CMK (cell line): ENCODE measurements at places on chromosomes 16 and 17.
A peak's percentile ranks its signal among the peaks of the same experiment; 100 is the strongest.

GRCh38 chr17:6603744-6604325, 36.7 kb downstream of the KIAA0753 start:
- no peak for DNase-seq

- no peak for DNase-seq
Observed at GRCh38 chr16:56371660-56371937, 53.7 kb downstream of the AMFR start.

GRCh38 chr16:71412270-71413160, 29.3 kb downstream of the TLE7 start:
- DNase-seq = no peak

DNA sequence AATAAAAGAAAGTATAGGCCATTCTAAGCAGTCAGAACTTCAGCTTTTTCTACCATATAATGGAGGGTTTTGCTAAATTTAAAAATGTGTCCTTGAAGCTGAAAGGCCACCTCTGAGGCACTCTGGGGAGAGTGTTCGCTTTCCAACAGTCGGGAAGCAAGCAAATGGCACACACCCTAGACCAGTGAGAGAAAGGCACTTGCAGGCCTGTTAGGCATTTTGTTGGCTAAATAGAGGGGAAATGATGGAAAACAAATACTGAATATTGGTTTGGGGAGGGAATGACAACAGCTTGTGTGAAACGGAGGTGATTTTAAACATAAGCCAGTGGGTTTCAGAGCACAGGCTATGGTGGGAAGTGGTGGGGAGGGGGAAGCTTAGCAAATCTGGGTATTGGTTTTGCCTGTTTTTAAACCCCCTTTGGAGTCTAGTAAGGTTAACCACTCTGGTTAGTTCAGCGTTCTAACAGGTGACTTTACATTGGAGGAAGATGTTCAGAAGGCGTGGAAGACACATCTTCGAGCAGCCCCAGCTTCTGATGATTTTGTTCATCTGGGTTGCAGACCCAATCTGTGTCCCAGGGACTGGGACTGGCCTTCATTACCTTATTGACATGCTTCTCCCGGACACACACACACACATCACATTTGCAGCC, 90.5 kb downstream of the PRKCA start:
- DNase-seq = no peak

- no peak for DNase-seq
Observed at GRCh38 chr17:51741458-51741857, 417.1 kb downstream of the CA10 start.

GRCh38 chr16:73713251-73713650, 583.4 kb upstream of the PSMD7 start:
- no peak for DNase-seq

DNA sequence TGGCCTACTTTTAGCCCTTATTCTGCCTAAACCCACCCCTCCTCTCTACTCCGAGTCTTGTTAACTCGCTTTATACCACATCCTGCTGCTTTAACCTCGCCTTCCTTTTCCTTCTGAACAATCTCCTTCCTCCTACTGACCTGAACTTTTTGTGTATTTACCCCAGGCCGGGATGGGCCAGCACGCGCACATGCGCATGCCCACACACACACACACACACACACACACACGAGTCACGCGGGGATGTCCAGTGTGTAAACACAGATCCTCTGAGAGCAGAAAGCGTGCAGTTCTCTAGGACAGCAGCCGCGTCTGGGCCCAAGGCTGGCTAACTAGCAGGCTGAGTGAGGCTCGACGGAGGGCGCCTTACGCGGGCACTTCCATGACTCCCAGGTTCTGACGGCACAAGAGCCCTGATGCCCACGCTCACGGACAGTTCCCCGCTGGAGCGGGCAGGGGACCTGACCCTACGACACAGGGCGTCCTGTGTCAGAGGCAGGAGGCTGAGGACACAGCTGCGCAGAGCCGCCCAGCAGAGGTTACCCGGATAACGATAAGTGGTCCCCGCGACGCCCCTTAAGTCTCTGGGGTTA, 610 bp downstream of the PIK3R5 start:
- DNase-seq = peak; percentile 49

GRCh38 chr16:1029259-1029545, 43.3 kb upstream of the SSTR5 start:
- DNase-seq = no peak

- DNase-seq = no peak
Observed at GRCh38 chr16:79334127-79334526, 266.4 kb downstream of the MAF start.

GRCh38 chr17:45895304-45895968, 1.1 kb downstream of the MAPT start:
- DNase-seq = no peak

- DNase-seq = no peak
Observed at GRCh38 chr16:383326-384051, 1.7 kb upstream of the PGAP6 start.

GRCh38 chr16:84600343-84601229, 17.3 kb downstream of the COTL1 start:
- no peak for DNase-seq

DNA sequence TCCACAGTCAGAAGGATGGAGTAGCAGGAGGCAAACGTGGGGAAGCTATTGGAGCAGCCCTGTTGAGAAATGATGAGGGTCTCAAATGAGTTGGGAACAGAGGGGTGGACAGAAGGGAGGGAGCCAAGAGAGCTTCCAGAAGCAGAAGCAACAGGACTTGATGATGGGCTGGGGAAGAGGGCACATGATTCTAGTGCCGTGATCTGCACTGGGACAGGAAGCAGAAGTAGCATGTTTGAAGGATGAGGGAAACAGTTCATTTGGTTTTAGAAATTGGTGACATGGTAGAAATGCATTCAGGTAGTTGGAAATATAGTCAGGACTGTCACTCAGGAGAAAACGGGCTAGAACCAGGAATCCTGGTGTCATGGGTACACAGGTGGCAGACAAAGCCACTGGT, 19.4 kb downstream of the EMP2 start:
- no peak for DNase-seq

DNA sequence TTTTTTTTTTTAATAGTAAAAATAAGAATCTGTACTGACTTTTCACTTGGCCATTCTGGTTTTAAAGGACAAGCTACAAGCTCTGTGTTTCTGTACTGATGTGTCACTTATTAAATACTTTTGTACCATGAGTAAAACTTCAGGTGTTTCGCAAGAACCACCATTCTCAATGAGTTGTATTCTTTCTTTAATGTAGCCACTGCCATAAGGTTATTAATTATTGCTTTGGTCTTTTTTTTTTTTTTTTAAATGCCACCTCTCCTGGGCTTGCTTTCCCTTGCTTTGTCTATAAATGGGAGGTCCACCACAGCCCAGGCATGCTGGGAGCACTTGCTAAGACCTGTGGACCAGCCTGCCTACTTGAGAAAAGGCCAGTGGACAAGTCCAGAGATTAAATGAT, 8.4 kb downstream of the ARL2BP start:
- DNase-seq = no peak
